ENCODE measurements at places on chromosomes 7 and 10.

DNA sequence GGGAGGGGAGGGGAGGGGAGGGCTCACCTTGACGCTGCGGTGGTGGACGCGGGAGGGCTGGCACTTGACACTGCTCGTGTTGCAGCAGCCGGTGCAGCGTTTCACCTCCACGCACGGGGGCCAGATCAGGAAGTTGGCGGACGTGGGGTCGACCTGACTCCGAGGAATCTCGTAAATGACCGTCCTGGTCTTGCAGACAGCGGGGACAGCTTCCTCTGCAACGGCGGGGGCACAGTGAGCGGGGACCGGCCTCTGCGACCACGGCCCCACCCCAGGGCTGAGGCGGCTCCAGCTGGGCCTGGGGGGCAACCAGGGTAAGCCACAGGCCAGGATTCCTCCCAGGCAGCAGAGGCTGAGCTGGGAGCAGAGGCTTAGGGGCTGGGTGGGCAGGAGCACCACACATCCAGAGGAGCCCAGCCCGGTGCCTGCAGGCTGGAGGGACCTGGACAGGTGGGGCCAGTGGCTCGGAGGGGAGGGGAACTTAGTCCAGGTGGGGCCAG lies 8.8 kb downstream of the PDGFA start:
- no peak for DNase-seq

DNA sequence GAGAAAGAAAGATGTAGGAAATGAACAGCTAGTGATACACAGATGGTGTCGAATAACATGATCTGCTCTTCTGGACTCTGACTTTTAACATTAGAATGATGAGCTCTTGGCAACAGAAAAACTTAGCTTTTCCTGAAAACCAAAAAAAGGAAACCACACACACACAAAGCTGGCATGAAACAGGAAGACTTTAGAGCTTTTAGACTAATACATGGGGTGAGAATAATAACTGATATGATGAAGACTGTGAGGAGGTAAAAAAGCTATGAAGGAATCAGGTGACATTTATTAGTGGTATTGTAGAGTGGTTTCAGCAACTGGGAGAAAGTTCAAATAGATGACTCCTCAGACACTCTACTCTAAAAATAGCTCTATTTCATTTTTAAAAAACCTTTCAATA lies 491.9 kb downstream of the PARD3 start:
- no peak for DNase-seq

DNA sequence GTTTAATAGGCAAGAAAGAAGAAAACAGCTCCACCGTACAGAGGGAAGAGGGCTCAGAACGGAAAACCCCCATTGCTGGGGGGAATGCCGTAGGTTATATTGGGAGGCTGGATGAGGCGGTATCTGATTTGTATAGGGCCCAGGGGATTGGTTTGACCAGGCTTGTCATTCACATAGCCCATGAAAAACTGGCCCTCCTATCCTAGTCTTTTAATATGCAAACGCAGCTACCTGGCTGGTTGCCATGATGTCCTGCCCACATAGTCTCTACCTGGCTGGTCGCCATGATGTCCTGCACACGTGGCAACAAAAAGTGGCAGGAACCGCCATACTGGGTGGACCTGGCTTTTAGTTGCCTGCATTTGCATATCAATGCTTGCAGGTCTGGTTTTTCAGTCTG lies 84.7 kb downstream of the AUTS2 start:
- no peak for DNase-seq

- DNase-seq, result no peak
Measured at GRCh38 chr7:147106746-147107145, 990.1 kb downstream of the CNTNAP2 start.

- DNase-seq, result peak; percentile 31
Measured at GRCh38 chr7:47968847-47969774, 10.3 kb downstream of the HUS1 start.

GRCh38 chr7:128030654-128031611 lies at the start of gene LRRC4:
TSS of gene LRRC4 (minus strand) at chr7:128031437. CDS start at chr7:128030640, 797 bp downstream.
- peak; percentile 29 for DNase-seq

DNA sequence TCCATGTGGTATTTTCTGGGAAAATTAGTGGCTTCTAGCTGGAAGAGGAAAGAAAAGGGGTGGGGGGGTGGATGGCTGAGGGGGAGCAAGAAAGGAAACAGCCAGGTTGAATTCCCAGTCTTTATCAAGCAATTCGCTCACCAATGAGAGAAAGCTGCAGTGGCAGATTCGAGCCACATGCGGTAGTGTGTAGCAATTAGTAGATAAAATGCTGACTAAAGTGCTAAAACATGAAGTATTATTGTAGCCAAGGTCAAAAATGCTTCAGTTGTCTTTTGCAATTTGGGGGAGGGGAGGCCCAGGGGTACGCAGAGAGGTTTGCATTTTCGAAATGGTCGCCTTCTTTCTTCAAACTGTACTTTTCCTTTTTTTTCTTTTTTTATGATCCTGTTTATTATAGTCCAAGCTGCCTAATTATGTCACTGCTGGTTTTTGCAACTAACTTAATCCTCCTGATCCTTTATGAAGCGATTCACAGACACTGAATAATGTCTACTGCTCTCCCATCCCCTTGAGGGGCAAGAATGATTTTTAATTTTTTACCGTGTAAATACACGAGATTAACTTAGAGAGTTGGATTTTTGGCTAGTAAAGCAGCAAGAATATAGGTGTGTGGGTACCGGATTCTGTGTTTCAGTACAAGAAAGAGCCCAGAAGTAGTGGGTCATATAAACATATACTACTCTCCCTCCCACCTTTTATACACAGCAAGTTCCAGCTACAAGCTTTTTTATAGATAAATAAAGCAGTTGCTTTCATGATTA lies 3.6 kb upstream of the ARID5B start:
- no peak for DNase-seq

Data from activated T-cell treated with anti-CD3 and anti-CD28 coated beads for 48 hours (primary cell).